ENCODE measurements at places on chromosomes 3 and 15.

GRCh38 chr3:25493786-25494185 is 65.7 kb downstream of the RARB start:
- DNase-seq, result peak; percentile 50

DNA sequence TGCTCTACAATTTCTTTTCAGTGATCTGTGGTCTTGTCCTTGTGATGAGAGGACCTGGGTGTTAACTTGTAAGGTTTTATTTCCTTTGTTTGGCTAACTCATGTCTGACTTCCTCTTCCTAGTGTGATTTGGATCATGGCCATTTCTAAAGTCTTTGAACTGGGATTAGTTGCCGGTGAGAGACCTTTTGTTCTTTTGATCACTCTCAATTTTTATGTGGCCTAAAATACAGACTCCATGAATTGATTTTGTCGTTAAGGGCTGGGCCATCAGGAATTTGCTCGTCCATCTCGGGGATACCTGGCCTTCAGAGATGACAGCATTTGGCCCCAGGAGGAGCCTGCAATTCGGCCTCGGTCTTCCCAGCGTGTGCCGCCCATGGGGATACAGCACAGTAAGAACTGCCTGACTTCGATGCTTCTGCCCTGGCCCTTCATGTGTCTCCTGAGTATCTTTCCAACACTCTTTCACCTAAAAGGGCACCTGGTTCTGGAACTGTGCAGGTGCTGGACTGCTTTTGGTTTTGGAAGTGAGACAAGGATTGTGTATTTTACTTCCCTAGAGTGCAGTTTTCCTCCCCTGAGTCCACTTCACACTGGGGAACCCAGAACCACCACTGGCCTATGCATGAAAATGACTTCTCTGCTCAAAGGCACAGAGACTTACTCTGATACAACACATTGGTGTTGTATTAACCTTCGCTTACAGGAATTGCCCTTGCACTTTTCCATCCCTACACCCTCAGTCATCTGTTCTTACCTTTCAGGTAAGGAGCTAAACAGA is 13.1 kb upstream of the LRRC2 start:
- DNase-seq, result no peak

GRCh38 chr15:88250826-88251225 is 5.7 kb downstream of the NTRK3 start:
- no peak for DNase-seq

- no peak for DNase-seq
Observed at GRCh38 chr3:12472000-12472610, 12.2 kb upstream of the TSEN2 start.

- no peak for DNase-seq
Observed at GRCh38 chr3:174097686-174098085, 700.1 kb downstream of the NLGN1 start.

- peak; percentile 52 for DNase-seq
Observed at GRCh38 chr3:177827511-177828207, 630.4 kb upstream of the TBL1XR1 start.

DNA sequence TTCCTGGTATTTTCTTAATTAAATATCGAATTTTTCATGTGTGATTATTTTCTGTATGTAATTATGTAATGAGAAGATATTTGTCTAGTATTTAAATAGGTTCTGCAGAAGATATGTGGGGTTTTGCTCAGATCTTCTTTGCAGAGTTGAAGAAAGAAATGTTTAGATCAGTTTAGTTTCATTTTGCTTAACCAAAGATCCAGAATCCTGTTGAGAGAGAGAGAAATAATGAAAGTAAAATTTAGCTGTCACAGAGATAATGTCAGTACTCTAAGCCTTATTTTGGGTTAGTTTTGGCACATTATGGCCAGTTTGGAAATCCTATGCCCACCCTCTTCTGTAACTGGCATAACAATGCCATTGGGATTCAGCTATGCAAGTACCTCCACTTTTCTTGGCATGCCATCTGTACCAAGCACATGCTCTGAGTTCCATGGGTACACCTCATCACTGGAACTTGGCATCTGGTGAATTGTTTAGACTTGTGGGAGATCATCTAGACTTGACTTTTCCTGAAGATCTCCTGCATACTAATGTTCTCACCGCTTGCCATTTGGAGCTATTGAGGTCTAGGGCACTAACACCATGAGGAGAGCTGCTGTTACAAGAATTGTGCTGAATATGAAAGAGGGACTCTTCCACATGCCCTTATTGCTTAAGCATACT is 30.9 kb downstream of the PLSCR1 start:
- DNase-seq, result no peak

DNA sequence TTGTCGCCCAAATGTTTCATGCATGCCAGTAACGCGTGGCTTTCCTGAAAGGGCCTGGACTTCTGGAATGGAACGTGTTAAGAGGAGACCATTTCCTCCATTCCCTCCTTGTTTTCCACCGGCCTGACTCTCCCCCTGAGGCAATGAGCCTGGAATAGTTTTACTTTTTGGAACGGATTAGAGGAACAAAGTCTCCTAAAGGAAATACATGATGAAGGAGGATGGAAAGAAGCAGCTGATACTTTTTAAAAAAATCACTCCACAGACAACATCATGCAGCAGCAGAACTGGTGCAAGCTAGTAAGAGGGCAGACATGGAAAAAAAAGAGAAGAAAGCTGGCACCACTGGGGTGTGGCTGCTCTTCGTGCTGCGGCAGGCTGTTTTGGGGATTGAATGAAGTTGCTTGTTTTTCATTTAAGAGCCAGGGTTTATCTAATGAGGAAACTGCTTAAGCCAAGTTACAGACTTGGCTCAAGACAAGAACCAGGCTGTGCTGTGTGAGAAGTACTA is 3.6 kb upstream of the KBTBD12 start:
- DNase-seq, result no peak

DNA sequence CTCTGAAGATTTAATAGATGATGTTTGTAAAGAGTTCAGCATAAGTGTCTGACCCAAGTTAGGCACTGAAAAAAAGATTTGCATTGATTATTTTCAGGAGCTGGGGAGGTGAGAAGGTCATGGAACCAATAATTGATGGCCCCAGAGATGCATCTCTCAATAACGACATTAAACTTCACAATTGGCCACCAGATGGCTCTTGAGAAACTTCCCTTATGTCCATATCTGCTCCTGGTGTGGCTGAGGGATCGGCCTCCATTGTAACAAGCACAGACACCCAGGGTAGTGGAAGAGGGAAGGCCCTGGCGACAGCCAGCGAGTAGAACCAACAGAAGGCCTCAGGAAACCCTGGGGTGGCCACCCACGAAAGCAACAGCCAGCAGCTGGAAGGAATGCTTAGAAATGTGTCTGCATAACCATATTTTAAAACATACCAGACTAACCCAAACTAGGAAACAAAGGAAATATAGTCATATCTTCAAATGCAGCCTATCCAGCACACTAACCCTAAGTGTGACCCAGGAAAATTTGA is 536.7 kb downstream of the SOX2 start:
- DNase-seq, result no peak

- no peak for DNase-seq
Observed at GRCh38 chr15:27095886-27096624, 125.1 kb downstream of the GABRG3 start.

- DNase-seq, result no peak
Observed at GRCh38 chr3:123764647-123765046, 119.5 kb downstream of the MYLK start.

- DNase-seq, result no peak
Observed at GRCh38 chr3:15479400-15480224, 41.9 kb downstream of the COLQ start.

DNA sequence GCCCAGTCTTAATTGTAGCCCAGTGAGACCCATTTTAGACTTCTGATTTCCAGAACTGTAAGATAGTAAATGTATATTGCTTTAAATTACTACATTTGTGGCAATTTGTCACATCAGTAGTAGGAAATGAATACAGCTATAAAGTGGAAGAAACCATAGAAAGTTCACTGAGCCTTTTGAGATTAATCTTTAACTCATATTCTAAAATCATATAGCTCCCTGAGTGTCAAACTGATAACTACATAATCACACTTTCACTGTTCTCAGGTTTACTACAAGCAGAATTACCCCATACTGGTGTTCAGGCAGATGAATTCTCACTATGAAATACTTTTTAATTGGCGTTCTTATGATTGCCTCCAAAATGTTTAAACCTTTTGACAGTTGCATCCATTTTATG is 42.8 kb downstream of the CNTN4 start:
- DNase-seq, result no peak

DNA sequence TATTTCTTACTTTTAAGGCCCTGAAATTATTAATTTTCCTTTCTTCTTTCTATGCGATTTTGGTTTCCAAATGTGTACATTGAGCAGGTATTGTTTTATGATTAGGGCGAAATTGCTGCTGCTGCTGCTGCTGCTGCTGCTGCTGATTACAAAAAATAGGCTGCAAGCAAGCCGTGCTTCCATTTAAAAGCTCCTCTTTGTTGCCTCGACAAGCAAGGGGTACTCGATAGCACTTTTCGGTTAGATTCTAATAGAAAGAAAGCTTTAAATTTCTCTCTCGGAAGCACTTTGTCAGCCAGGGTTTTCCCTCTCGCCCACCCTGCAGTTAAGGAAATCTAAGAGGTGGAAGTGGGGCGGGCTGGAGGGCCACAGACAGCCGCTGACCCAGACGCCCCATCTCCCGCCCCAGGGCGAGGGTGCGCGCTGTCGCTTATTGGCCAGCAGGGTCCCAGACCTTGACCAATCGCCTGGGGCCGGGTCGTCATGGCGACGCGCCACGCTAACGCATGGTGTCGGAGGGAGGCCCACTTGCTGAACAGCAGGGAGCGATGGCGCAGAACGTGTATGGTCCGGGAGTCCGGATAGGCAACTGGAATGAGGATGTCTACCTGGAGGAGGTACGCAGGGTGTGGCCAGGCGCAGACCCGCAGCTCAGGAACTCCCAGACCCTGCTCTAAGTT is at the start of gene CFAP161:
Gene CFAP161, plus strand, starts transcription at position 489 of the 680 bp plus-strand sequence. Its CDS starts 60 bp downstream, at position 549.
- no peak for DNase-seq

DNA sequence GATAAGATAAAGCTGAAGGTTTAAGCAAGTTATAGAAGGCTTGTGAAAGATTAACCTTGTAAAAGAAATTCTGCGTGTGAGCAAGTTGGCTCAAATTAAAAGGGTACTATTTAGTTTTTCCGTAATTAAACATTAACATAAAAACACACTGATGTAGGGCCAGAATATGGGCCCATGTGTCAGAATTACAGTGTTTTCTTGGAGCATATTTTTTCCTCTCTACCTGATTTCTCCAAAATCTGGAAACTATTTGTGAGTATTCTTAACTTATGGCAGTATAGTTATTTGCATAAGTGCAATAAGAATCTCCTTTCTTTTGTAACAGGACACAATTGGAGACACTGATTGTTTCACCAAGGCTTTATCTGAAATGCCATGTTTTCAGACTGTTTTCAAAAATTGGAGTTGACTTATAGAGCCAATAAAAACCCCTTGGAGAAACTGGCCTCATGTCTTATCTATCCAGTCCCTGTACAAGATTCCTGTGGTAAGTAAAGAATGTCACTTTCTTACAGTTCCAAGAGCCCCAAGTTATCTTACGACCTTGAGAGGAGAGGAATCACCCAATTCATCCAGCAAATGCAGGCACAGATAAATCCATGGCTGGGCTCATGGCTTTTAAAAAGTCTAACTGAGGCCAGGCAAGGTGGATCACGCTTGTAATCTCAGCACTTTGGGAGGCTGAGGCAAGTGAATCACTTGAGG is 47.8 kb upstream of the P2RY1 start:
- DNase-seq, result no peak

DNA sequence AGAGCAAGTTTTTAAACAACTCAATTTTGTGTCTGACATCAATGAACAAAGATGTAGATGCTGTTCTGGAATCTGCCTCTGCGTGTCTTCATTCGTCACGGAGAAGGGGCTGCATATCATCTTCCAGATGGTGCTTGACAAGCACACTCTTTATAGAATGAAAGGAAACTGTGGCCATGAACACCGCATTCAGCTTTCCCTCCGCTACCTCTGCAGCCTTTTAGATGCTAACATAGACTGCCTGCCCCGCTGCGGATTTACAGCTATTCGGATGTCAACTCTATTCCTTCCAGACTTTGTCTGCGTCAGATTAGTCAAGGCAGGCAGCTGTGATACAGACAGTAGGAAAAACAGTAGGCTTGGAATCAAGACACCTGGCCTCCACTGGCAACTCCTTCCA is 232.9 kb downstream of the TJP1 start:
- DNase-seq, result no peak

GRCh38 chr3:56720849-56721248 is 37.8 kb upstream of the TASOR start:
- DNase-seq, result no peak

GRCh38 chr15:100192097-100193080 is 149.4 kb downstream of the ADAMTS17 start:
- no peak for DNase-seq

DNA sequence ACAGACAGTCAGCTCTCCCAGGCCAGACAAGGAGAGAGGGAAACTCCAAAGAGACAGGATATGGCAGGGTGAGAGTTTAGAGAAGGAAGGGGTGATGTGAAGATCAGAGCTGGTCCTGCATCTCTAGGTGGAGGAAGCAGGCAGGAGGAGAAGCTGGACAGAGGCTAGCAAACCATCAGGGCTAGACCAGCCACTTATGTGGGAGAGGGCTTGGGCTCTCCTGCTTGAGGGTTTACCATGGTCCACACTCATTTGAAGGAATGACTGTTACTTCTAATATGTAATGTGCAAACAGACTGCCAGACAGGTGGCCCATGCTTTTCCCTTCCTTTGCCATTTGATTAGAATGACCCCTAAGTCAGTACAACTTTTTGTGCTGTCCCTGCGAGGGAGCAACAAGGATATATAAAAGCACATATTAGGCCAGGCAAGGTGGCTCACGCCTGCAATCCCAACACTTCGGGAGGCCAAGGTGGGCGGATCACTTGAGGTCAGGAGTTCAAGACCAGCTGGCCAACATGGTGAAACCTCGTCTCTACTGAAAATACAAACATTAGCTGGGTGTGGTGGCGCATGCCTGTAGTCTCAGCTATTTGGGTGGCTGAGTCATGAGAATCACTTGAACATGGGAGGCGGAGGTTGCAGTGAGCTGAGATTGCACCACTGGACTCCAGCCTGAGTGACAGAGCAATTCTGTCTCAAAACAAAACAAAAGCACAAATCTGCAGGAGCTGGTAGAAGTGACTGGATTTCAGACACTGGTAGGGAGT is 41.0 kb upstream of the MANF start:
- no peak for DNase-seq

DNA sequence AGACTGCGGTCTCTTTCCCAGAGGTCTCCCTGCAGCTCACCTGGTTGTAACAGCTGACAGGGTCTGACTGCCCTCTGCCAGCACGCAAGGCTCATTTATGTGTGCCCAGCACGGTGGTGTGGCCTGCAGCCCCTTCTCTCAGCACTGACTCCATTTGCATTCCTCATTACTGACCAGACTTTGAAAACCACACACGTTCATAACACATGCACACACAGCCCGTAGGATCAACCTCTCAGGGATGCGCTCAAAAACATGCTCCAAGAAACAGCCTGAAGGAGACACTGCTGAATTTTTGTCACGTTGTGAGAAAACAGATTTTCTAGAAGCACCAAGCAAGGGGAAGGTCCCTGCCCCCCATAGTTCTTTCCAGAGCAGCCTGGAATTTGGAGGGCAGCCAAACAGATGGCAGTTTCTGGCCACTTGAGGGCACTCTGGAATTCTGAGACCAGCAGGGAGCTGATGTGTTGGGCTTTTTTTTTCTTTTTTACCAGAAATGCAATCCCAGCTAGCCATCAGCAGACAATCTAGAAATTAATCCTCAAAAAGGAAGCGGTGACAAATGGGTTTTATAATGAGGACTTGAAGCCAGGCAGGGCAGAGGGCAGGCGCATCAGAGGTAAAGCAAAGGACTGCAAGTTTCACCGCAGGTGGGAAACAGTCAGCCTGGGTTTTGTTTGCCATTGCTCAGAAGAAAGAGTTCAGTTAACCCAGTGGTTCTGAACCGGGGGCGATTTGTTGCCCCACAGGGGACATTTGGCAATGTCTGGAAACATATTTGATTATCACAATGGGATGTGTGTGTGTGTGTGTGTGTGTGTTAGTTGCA is 170.5 kb upstream of the PROK2 start:
- peak; percentile 75 for DNase-seq

- no peak for DNase-seq
Observed at GRCh38 chr3:141093971-141094684, 43.0 kb downstream of the SPSB4 start.
